Kidney epithelial cell (primary cell): ENCODE measurements at places on chromosomes 3 and 15.

- DNase-seq, result no peak
Measured at GRCh38 chr3:62559831-62560445, 186.6 kb upstream of the FEZF2 start.

GRCh38 chr15:50702762-50703334 is 16.3 kb upstream of the TRPM7 start:
- no peak for DNase-seq

DNA sequence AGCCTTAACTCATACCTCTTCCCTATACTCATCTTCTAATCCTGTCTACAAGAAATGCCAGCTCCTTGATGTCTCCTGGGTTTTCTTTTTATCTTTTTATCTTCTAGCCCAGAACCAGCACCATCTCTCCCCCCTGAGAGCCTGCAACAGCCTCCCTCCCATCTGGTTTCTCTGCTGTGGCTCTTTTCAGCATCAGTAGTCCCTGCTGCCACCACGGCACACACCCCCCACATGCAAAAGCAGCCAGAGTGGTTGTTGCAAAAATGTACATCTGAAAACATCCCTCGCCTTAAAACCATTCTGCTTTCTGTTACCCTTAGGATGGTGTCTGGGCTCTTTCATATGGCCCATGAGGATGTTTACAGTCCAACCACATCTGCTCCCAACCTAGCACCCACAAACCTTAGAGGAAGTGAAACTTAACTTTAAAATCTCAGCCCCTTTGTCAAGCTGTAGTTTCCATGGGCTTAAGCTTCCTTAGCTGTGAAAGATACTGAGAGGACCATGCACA is 775 bp downstream of the TTC21A start:
- no peak for DNase-seq

GRCh38 chr3:34312684-34313083 is 514.3 kb downstream of the PDCD6IP start:
- DNase-seq, result no peak

DNA sequence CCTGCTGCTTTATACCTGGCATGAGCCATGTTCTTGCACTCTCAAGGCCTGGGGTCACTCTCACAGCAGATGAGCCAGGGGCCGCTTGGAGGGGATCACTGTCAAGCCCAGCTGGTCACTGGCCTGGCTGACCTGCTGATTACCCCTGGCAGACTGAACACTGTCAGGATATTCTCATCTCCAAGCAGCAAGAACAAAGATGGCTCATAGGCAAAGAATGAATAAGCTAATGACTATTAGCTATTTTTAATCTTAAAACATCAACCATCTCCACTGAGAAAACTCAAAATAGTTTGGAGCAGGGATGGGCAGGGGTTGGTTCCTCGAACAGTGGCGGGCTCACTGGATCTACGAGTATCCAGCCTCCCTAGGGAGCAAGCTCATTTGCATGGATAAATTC is 64.4 kb upstream of the ACAN start:
- no peak for DNase-seq

DNA sequence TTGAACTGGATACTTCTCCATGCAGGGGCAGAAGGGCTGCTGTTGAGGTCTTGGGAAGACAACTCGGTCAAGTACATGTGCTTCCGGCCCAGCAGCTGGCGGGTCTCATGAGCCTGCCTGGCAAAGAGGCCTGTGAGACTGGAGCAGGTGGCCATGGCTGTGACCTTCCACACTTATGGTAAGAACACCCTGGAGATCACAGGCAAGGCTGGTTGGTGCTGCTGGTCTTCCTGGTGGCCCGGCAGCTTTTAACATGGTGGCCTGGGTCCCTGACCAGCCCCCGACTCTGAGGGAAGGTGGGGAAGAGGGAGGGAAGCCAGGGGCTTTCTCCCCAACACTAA is 15.4 kb downstream of the CHRD start:
- DNase-seq, result no peak

DNA sequence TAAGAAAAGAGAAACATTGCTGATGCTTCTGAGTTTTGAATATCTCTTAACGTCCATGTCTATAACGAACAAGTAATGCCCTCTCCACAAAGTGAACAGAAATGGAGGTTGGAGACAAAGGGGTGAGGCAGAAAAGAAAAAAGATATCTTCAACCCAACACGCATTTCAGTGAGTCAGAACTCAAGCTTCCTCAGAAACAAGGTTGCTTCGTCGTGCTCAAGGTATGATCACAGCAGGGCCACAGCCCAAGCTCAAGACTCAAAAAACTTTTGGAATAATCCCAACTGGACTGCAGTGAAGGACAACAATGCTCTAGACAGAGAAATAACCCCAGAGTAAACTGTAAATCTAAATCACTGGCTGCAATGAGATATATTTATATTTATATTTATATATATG is 18.9 kb downstream of the WNT5A start:
- no peak for DNase-seq

- DNase-seq, result no peak
Measured at GRCh38 chr3:172259111-172259541, 189.1 kb downstream of the GHSR start.

- DNase-seq, result no peak
Measured at GRCh38 chr15:95698951-95699350, 631.5 kb upstream of the NR2F2 start.

GRCh38 chr15:45431511-45431910 is 53.2 kb upstream of the GATM start:
- no peak for DNase-seq
